ENCODE measurements at places on chromosomes 5 and 9.

DNA sequence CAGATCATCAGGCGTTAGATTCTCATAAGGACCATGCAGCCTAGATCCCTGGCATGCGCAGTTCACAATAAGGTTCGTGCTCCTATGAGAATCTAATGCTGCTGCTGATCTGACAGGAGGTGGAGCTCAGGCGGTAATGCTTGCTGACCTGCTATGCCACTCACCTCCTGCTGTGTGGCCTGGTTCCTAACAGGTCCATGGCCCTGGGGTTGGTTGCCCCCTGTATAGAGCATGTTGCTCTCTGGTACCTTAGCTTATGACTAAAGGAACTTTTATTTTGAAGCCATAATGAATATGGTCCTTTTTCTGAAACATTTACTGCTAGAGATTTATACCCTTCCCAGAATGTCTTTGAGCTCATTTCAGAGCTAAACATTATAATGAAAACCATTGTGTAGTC is 3.1 kb downstream of the MAN2A1 start:
- peaks cover 6% of the 10 kb centered on the region for H3K36me3 ChIP-seq
- H3K27me3 ChIP-seq, result no peaks in the 10 kb centered on the region
- H3K4me3 ChIP-seq, result peak overlapping the region; percentile 47
- no peak overlapping the region for H3K27ac ChIP-seq
- DNase-seq, result no peak

- H3K27ac ChIP-seq, result no peak overlapping the region
- H3K27me3 ChIP-seq, result no peaks in the 10 kb centered on the region
- no peak overlapping the region for H3K4me3 ChIP-seq
- H3K4me1 ChIP-seq, result peaks cover 10% of the 10 kb centered on the region
- DNase-seq, result no peak
- H3K36me3 ChIP-seq, result no peaks in the 10 kb centered on the region
Observed at GRCh38 chr5:144487761-144488160, 317.1 kb downstream of the KCTD16 start.

- no peaks in the 10 kb centered on the region for H3K27me3 ChIP-seq
- no peak for DNase-seq
- peaks cover 24% of the 10 kb centered on the region for H3K4me1 ChIP-seq
- no peak overlapping the region for H3K4me3 ChIP-seq
Observed at GRCh38 chr9:90956026-90956810, 154.6 kb downstream of the SYK start.

DNA sequence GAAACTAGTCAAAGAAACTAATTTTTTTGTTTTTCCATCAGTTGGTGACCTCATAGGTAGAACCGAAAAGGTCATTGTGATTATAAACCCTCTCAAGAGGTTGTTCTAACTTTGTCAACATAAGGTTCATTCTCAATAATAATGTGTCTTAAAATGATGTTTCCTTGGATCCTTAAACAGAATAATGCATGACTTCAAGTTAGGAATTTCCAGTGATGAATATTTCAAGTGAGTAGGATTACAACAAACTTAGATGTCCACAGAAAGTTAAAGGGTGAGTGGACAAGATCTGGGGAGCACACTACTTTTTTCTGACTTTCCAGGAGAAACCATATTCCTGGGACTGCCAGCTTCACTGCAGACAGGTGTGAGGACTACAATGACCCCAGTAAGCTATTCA is 239.0 kb upstream of the PTGER4 start:
- H3K4me3 ChIP-seq, result no peak overlapping the region
- H3K27ac ChIP-seq, result no peak overlapping the region
- H3K4me1 ChIP-seq, result peaks cover 4% of the 10 kb centered on the region
- no peak for DNase-seq

GRCh38 chr9:111696796-111697195 is 35.4 kb downstream of the GNG10 start:
- no peaks in the 10 kb centered on the region for H3K36me3 ChIP-seq
- H3K27ac ChIP-seq, result no peak overlapping the region
- no peak for DNase-seq
- H3K4me1 ChIP-seq, result no peaks in the 10 kb centered on the region
- no peak overlapping the region for H3K4me3 ChIP-seq
- H3K27me3 ChIP-seq, result no peaks in the 10 kb centered on the region
